ENCODE measurements at places on chromosomes 1 and 21.

DNA sequence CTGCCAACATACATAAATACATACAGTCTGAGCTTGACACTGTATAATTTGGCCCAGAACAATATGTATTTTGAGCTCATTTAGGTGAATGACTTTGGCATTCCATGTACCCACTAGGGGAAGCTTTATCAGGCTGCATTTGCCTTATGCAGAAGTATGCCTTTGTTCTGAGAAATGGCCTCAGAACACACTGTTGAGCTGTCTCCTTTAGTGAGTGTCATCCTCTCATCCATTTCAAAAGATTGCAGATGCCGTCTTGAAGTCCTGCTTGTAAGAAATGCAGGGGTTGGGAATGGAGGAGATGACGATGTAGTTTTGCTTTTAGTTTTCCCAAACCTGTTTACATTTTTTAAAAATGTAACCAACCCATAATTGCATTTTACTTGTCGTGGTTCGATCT, 14.8 kb upstream of the NBL1 start:
- DNase-seq = no peak

DNA sequence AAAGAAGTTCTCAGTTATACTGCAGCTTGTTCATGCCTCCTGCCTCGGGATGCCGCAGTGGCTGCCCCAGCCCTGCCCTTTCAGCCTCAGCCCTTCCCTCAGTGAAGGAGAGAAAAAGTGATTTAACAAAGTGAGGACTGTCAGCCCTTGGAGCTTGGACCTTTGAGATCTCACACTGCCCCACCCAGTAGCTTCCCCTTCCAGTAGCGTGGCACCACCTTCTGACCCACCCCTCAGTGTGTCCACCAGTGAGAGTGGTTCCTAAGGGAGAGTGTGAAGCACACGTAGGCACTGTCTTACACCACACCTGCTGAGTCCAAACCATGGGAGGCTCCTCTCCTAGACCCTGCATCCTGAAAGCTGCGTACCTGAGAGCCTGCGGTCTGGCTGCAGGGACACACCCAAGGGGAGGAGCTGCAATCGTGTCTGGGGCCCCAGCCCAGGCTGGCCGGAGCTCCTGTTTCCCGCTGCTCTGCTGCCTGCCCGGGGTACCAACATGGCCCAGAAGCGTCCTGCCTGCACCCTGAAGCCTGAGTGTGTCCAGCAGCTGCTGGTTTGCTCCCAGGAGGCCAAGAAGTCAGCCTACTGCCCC, at the start of gene CDA:
Gene CDA (plus strand): TSS at position 464 of the 592 bp plus-strand sequence. CDS start 33 bp downstream, at position 497.
- DNase-seq = no peak

GRCh38 chr1:187971851-187972250, 1143.1 kb downstream of the PLA2G4A start:
- no peak for DNase-seq

- peak; percentile 55 for DNase-seq
Measured at GRCh38 chr1:56820755-56821461, 1.7 kb upstream of the FYB2 start.

- no peak for DNase-seq
Measured at GRCh38 chr1:230641900-230642262, 400 bp upstream of the COG2 start.

DNA sequence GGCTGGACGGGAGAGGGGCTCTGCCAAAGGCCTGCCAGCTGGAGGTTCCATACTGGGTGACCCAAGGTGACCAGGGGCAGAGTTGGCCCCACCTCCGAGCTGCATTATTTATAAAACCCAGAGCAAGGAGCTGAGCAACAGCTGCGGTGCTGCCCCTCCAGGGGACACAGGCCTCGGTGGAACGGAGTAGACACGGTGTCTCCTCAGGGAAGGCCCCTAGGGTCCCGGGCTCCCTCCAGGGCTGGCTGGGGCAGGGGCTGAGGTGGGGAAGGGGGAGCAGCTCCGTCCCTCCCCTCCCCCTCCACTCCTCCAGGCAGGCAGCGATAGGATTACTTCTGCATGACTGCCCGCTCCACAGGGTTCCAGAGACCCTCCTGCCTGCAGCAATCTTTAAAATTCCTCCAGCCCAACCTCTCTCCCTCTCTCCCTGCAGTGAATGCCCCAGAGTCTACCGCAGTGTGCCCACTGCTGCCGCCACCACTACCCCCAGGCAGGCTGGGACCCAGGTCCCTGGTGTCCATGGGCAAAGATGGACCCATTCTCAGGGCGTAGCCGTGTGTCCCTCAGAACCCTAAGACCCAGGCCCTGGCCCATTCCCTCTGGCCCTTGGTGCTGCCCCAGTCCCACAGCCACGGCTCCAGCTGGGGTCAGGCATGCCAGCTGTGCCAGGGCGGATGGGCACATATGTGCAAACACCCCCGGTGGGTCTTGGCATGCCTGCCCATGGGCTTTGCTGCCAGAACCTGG, 10.8 kb downstream of the AHDC1 start:
- DNase-seq = no peak

- DNase-seq = no peak
Measured at GRCh38 chr1:19360016-19360415, 47.9 kb downstream of the SLC66A1 start.

GRCh38 chr1:55275151-55275748, 60.1 kb upstream of the USP24 start:
- DNase-seq = no peak

- DNase-seq = no peak
Measured at GRCh38 chr1:215530401-215530984, 36.6 kb upstream of the KCTD3 start.

- peak; percentile 13 for DNase-seq
Measured at GRCh38 chr1:208868554-208868953, 624.4 kb upstream of the PLXNA2 start.

- no peak for DNase-seq
Measured at GRCh38 chr1:205211839-205212536, 486 bp upstream of the DSTYK start.

GRCh38 chr1:42322577-42322976, 12.5 kb downstream of the FOXJ3 start:
- peak; percentile 23 for DNase-seq

- no peak for DNase-seq
Measured at GRCh38 chr1:60620087-60620486, 462.3 kb upstream of the NFIA start.

- peak; percentile 38 for DNase-seq
Measured at GRCh38 chr1:244778344-244778743, 57.1 kb upstream of the COX20 start.

DNA sequence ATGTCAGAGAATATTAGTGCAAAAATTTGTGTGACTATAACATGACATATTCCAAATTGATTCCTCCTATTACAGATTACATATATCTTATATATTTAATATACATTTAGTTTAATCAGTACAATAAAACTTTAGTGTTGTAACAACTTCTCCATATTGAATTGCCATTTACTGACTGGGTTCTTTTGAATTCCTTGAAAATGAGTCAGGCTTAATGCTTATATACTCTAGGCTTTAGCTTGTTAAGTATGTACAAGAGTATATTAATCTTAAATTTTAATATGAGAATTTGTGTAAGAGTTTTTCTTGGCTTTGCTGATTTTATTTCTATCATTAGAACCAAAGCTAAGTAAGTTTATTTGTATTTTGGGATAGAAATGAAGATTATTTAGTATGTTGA, 40.3 kb downstream of the XPR1 start:
- DNase-seq = no peak

GRCh38 chr1:98732985-98733781, 71.7 kb downstream of the SNX7 start:
- DNase-seq = no peak

DNA sequence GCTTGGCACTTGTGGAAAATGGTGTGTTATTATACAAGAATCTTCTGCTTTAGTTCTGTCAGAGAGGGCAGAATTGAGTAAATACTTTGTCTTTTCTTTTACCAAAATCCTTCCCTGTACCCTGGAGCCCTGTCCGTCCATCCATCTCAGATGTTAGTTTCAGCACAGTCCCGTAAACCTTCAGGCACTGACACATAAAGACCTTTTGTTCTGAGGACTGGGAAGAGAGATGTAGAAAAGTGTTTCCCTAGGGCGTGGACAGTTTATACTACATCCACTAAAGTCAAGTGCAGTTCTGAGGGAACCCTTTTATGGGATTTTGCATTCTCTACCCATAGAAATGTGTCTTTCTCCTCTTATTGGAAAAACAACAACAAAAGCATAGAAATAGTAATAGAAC, 162.4 kb downstream of the PDE4B start:
- no peak for DNase-seq

- no peak for DNase-seq
Measured at GRCh38 chr1:230171356-230172015, 104.4 kb downstream of the GALNT2 start.

- no peak for DNase-seq
Measured at GRCh38 chr1:19274636-19275035, 13.9 kb downstream of the AKR7A3 start.

DNA sequence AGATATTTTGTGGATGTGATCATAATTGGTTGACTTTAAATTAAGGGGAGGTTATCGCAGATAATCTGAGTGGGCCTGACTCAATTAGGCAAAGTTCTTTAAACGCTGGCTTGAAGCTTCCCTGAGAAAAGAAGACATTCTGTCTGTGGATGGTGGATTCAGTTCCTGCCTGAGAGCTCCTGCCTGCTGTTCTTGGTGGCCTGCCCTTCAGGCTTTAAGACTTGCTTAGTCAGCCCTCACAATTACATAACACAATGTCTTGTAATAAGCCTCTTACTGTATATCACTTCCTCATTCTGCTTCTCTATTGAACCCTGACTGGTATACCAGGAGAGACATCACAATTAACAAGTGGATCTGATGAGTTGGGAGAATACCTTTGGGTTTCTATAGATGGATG, 50.2 kb downstream of the KCNJ6 start:
- DNase-seq = no peak

GRCh38 chr1:199834711-199835110, 192.8 kb upstream of the NR5A2 start:
- DNase-seq = no peak

DNA sequence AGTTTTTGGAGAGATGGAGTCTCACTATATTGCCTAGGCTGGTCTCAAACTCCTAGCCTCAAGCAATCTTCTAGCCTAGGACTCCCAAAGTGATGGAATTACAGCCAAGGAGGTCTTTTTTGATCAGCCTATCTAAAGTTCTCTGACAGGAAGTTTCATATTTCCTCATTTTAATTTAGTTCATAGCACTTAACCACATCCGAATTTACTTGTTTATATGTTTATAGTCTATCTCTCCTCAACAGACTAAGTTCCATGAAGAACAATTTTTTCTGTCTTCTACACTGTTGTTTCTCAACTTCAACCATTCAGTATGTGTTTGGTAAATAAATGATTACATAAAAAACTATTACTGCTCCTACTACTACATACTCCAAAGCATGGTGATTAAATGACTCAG, 47.9 kb downstream of the GON4L start:
- DNase-seq = no peak

DNA sequence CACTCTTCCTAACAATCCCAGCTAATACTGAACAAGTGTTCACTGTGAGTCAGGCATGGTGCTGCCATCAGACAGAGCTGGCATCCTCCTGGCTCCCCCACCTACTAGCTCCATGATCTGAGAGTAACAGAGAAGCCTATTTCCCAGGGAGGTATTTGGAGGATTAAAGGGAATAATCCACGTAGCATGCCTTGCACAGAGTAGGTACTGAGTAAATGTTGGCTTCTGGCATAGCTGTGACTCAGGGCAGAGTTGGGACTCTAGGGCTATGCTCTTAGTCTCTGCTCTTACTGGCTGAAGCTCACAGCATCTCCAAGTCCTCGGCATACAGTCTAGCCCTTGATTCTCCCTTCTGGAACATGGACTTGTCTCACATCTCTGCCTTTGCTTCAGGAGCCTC, 8.2 kb downstream of the ARHGEF19 start:
- DNase-seq = no peak

DNA sequence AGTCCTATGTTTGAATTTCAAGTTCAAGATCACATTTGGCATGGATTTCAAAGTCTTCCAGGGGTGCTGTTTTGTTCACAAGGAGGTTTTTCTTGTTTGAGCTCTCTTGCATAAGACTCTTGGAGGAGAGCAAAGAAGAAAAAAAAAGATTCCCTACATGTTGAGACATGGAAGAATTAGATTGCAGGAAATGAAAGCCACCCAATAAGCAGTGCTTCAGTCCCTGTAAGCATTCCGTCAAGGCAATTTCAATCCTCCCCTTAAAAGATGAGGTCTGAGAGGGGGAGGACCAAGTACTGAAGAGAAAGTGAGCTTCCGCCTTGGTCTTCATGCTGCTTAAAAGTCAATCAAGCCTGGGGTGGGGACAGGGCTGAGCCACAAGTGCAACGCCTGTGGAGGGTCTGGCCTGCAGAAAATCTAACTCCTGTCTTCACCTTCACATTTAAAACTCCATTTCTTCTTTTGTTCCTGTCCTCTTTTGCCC, 50.2 kb downstream of the LPAR3 start:
- no peak for DNase-seq

DNA sequence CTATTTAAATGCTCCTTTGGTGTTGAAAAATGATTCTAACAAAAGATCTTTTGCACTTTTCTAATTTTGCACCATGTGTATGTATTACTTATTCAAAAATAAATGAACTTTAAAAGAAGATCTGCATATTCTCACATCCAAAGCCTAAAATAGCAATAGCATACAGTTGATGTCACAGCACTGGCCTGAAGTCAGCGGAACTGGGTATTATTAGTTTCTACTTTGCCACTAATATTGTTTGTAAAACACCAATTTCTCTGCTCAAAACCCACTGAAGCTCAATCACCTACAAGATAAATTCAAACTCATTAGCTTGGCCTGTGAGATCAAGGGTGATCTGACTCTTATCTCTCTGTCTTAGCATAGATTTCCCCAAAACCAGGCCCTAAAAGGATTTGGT, 34.5 kb upstream of the BCAR3 start:
- no peak for DNase-seq

DNA sequence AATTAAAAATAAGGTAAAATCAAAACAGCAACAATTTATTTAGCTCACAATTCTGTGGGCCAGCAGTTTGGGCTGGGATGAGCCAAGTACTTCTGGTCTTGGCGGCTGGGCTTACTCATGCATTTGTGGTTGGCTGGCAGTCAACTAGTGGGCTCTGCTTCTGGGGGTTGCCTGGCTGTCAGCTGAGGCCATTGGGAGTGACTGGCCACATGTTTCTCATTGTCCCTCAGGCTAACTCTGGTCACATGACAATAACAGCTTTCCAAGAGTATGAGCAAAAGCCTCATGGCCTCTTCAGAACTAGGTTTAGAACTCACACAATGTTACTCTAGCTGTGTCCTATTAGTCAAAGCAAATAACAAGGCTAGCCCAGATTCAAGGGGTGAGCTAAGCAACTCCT, 15.6 kb upstream of the CHIA start:
- peak; percentile 87 for DNase-seq

- no peak for DNase-seq
Measured at GRCh38 chr1:21891621-21892479, 45.3 kb downstream of the HSPG2 start.

- DNase-seq = no peak
Measured at GRCh38 chr1:182631954-182632353, 27.8 kb upstream of the RGS16 start.
